Glomerular endothelial cell (primary cell): ENCODE measurements at places on chromosomes 4 and X. TPM values are rescaled to one million over a fixed set of nuclear protein-coding genes. Genes with fewer than 3 reads are reported as not detected.

The DUSP21 gene
- total RNA-seq = not detected in 2 replicates

The CXCR3 gene
- not detected in 2 replicates for total RNA-seq

The TMPRSS11E gene
- not detected in 2 replicates for total RNA-seq

The UGT2B7 gene
- total RNA-seq = 2.2 and 2.7 TPM in 2 replicates

The MGAT4D gene
- not detected in 2 replicates for total RNA-seq
